ENCODE measurements at places on chromosomes 4 and X.
A peak's percentile ranks its signal among the peaks of the same experiment; 100 is the strongest.

- no peak for DNase-seq
Observed at GRCh38 chr4:36568575-36568974, 287.2 kb downstream of the DTHD1 start.

- DNase-seq, result no peak
Observed at GRCh38 chr4:57448452-57448851, 338.3 kb upstream of the IGFBP7 start.

DNA sequence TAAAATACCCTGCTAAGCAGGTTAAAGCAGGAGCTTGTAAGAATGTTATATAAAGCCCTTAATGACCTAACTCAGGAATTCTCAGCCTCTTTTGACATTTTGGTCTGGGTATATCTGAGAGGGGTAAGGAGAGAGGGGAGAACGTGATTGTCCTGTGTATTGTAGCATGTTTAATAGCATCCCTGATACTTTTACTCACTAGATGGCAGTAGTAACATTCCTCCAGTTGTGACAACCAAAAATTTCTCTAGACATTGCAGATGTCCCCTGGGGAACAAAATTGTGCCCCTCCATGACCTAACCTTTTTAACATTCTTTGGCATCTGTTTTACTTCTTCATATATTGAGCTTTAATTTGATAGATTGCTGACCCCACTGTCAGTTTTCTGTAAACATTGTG is 17.9 kb downstream of the SMARCA5 start:
- peak; percentile 17 for DNase-seq

- no peak for DNase-seq
Observed at GRCh38 chrX:36534900-36535299, 473.3 kb upstream of the FAM47C start.

DNA sequence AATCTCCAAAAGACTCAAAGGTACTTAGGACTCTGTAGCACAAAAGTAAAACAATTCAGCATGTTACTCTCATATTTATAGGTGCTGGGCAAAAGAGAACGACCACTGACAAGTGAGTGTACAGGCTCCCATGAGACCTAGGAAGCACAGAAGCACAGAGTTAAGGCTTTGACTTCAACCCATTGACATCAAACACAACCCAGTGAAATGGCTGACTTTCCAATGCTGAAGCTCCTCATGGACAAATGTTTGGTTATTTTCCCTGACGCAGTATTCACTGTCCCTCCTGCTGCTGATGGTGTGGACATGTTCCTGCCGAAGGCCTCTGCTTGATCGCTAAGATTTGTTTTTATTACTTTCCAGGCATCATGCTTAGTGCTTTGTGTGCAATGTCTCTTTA is 148.7 kb downstream of the TSPAN5 start:
- no peak for DNase-seq

GRCh38 chr4:16233569-16234177 is 7.4 kb upstream of the TAPT1 start:
- no peak for DNase-seq

DNA sequence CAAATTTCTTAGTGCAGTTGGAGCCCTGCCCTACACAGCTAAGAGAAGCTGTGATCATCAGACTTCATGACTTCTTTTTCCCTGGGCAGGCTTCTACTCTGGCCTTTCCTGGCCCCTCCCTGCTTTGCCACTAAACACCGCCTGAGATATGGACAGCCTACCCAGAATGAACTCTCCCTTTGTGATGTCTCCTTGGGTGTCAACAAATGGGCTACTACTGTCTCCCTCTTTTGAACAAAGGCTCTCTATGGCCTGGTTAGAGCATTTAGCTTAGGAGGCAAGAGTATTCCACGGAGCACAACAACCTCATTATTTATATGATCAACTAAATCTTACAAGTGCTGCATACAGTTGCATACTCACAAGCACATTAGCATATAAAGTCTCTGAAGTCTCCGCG is 127.6 kb upstream of the HCCS start:
- DNase-seq, result no peak
